Mammary epithelial cell (primary cell): ENCODE measurements at places on chromosomes 13 and 19.

GRCh38 chr19:4380254-4380727 lies 20.1 kb downstream of the SH3GL1 start:
- peak; percentile 65 for DNase-seq

- DNase-seq = peak; percentile 11
Observed at GRCh38 chr19:35031072-35031881, 1.0 kb downstream of the SCN1B start.

GRCh38 chr13:22223411-22223810 lies 552.5 kb downstream of the FGF9 start:
- DNase-seq = no peak

DNA sequence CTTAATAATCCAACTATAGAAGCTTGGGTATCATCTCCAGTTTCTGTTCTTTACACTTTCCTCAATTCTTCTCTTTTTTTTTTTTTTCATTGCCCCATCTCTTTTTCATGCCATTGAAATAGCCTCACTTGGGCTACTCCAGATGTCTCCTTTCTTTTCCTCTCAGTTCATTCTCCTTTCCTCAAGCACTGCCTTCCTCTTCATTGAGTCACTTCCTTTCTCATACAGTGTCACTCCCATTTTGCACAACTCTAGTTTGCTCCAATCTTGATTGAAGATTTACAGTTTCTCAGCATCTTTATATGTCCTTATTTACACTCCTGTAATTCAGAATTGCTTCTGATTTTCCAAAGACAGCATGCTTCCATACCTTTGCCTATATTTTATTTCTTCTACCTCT lies 61.3 kb downstream of the IPO5 start:
- DNase-seq = peak; percentile 50

DNA sequence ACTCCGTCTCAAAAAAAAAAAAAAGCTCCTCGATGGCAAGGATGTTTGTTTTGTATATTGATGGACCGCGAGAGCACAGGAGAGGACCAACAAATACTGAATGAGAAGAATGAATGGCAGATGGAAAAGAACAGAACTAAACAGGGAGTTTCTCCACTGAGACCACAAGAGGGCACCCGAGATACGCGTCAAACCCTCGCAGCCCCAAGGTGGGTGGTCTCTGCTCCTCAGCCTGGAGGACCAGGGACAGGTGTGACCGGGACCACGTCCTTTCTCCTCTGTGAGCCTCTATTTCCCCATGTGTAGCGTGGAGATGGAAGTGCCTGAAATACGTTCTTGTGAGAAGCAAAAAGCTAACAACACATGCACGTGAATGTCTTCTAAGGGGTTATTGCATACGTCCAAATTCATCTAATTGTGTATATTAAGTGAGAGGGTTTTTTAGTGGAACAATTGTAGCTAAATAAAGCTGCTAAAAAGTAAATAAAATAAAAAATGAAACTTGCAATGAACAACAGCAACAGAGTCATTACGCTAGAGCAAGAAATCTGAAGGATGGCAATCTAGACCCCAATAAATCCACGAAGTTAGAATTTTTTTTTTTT lies 8.3 kb upstream of the CDC42EP5 start:
- peak; percentile 22 for DNase-seq

DNA sequence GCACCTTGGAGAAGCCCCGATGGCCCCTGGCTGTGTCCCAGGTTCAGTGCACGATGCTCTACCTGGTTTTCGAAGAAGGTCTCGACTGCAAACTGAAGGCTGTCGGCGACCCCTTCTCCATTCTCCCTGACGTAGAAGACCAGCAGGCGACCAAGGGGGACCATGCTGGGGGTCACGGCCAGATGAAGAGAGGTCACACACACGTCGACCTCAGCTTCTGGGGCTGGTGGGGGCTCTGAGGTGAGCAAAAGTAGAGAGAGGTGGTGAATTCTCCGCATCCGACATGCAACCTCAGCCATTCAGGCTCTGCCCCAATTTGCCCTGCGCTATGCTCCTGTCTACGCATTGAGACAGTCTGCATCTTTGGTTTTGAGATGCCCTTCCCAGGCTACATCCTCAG lies 49.3 kb downstream of the CPAMD8 start:
- no peak for DNase-seq

DNA sequence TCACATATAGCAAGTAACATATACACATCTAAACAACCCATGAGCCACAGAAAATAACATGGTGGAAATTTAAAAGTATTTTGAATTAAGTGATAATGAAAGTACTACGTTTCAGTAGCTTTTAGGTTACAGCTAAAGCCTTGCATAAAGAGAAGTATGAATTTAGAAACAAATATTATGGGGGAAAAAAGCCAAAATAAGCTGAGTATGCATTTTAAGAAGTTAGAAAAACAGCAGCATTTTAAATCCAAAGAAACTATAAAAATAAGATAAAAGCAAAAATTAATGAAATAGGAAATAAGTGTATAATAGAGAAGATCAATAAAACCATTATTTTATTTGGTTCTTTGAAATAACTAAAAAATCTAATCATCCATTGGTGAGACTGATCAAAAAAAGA lies 89.8 kb upstream of the ARHGEF7 start:
- DNase-seq = no peak

DNA sequence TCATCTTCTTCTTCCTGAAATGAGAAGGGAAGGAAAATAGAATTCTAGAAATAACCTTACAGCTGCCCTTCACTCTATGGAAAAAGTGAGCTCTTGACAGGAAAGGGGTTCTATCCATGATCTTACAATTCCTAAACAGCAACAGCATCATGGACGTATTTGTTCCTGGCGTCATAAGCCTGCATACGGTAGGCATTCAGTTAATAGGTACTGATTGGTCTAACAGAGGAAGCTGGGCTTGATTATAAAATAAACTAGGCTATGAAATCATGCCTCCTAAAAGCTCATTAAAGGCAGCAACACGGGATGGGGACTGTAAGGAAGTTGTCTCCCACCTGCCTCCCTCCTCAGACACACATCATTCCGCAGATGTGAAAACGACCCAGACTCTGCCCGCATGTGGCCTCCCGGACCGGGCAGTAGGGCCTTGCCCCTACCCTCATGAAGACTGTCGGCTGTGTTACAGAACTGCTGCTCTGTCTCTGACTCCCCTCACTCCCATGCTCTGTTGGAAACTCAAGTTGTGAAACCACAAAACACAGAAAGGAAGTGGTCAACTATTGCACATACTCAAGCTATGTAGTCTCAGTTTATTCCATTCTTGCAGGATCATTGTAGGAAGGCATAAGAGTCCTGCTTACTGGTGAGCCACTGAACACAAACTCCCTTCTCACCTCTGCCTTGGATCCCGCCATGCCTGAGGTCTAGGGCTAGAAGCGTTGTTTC lies 129.8 kb downstream of the DLEU7 start:
- DNase-seq = peak; percentile 81

DNA sequence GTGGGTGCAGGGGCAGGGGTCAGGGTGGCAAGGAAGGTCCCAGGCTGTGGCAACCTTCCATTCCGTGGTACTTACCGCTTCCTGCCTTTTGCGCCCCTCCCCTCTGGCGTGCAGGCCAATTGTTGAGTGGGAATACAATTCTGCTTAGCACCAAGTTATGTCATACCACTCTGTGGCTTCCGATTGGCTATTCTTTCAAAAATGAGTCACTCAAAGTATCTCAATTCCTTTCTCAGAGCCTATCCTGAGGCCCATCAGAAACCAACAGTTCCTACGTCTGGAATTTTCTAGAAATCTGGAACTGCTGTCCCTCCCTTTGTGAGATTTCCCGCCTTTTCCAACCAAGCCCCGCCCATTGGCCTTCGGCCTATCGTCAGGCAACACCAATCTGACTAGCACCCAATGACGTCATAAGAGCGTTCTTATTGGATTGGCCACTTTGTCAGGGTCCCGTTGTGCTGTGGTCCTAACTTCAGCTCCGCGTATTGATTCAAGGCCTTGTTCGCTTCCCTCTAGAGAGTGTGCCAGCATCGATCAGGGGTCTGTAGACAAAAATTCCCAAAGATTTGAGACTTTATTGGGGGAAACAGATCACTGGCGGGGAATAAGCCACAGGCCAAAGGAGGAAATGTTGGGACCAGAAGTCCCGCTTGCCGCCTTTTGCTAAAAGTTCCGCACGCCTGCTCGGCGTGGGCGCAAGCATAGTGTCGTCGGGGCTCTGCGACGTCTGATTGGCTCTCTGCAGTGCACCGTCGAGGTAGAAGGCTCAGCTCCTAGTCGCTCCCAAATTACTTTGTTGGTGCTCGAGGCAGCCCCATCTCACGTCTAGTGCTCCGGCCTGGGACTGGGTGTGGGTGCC lies 11.7 kb downstream of the NTN5 start:
- DNase-seq = peak; percentile 83

GRCh38 chr19:33202546-33203507 lies 8.7 kb downstream of the LRP3 start:
- DNase-seq = no peak

- no peak for DNase-seq
Observed at GRCh38 chr13:28958018-28958417, 137.9 kb downstream of the MTUS2 start.

GRCh38 chr13:104984296-104984818 lies 1551.1 kb downstream of the EFNB2 start:
- DNase-seq = peak; percentile 4

- DNase-seq = no peak
Observed at GRCh38 chr19:41587101-41587837, 11.3 kb downstream of the CEACAM21 start.

DNA sequence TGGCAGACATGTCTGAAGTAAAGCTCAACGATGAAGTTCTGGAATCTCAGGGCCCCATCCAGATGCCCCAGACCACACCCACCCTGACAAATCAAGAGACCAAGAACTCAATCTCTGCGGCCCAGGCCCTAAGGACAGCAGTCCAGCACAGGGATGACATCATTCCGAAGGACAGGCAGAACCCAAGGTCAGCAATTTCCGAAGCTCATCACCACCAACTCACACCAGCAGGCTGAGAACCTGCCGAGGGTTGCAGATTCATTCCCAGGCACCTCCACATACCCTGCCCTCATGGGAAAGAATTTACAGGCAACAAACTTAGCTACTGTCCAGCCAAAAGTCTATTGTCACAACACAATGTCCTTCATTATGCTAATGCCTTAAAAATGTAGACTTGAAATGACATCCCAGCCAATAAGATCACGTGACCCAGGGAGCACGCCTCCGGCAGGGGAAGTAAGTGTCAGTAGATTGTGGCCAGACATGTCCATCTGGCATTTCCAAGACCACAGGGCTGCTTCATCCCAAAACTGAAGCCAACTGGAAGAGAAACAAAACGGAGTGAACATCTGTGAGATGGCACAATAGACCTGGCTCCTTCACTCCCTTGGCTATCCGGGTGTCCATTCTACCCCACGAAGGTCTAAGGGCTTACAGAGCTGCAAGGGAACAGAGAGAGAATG lies 98.8 kb downstream of the CRYL1 start:
- no peak for DNase-seq

- peak; percentile 15 for DNase-seq
Observed at GRCh38 chr13:104286566-104287290, 1220.5 kb upstream of the SLC10A2 start.

- no peak for DNase-seq
Observed at GRCh38 chr19:29858000-29858596, 46.3 kb downstream of the CCNE1 start.

DNA sequence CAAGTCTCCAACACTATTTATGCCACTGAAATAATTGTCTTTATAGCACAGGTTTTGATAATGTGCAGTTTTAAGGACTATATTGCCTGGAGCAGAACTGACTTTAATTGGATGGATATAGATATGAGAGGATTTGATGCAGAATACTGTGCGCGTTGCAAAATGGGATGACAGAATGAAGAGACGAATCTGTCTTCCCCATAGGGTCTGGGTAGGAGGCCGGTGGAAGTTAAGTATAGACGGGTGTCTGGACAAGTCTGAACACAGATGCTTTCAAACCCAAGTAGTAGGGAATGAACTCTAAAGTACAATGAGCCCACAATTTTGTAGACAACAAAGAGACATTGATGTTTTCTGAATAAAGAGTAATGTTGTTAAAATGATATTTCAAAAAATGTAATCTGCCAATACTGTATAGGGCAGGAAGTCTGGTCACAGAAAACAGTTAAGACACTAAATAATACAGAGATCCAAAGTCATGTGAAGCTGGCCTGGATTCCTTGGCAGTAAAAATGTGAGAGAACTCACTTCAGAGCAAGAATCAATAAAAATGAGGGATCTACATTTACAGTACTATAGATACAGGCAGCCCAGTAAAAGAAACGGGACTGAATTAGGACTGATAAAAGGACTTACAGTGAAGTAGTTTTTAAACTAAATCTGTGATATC lies 125.5 kb downstream of the ENOX1 start:
- peak; percentile 17 for DNase-seq

GRCh38 chr13:112469071-112469745 lies 93.1 kb downstream of the SPACA7 start:
- DNase-seq = no peak

DNA sequence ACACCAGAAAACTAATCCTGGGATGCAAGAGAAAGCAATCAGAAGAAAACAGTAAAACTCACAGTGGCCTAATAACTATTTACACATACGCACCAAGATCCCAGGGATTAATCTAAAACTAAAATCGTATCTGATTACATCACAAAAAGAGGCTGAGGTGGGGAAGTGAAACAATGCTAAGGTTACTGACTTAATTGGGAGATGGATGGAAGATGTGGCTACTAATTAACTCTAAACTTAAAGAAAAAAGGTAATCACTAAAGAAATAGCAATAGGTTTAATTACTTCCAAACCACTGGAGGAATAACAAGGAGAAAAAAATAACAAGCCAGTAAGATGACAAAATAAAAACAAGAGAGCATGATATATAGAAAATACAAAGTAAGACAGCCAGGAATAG lies 50.4 kb downstream of the NUFIP1 start:
- DNase-seq = no peak

DNA sequence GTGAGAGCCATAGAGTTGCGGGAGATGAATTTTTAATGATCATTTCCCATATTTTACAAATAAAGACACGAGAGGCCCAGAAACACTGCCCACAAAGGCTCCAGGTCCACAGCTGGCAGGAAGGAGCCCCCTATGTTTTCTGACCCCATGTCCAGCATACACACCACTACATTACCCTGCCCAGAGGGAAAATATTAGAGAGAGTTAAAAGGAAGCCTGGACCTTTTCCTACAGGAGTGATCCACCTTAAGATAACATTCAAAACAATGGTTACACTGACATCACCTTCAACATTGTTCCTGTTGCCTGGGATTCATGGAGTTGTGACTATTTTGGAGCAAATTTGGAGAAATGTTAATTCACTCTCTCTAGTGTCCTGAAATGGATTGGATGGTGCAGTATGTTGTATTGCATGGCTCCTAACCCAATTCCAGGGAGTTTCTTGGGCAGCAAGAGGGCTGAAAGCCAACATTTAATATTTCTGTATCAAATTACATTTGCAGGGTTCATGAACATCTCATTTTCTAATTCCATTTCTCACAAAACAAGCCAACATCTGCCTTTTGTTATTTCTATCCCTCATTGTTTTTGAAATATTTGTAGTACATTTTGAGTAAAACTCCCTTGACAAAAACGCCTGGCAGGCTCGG lies 172.5 kb downstream of the DLEU7 start:
- DNase-seq = no peak

GRCh38 chr13:112892426-112893206 lies 76.4 kb upstream of the MCF2L start:
- DNase-seq = no peak
